Stimulated activated CD8-positive, alpha-beta memory T cell treated with anti-CD3 and anti-CD28 coated beads, Interleukin-12 subunit alpha, Interleukin-12 subunit beta, amount 100 ng/mL, for 1 hour (primary cell): ENCODE measurements at places on chromosomes 11 and 22.

DNA sequence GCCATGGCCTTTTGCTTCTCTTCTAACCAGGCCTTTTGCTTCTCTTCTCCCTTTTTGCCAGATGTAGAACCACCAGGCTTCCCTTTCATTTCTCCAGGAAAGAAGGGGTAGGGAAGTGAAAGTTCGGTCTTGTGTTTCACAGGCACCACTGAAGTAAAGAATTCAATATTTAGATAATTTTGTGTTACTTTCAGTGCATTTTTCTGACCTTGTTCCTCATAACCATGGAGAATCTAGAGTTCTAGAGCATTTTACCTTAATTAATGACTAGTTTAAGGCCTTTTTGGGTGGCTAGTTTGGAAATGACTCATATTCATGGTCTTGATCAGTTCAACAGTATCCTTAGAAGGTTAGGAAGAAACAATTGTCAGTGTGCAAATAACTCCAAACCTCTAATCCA is 22.7 kb downstream of the GRAMD1B start:
- DNase-seq: no peak

DNA sequence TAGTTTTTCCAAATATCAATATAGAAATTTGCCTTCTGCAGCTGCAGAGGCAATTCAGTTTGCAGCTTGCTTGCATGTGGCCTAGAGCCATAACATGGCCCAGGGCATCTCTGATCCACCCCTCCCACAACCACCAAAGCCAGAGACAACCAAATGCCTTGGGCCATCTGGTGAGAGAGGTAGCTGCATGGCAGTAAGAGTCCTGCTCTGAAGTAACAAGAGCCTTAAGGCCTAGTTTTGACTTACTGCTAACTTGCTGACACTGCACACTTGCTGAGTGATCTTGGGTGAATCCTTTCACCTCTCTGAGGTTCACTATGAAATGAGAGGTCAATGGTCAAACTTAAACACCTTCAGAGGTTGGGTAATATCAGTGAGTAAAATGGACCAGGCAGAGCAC is 4.9 kb upstream of the SPECC1L start:
- DNase-seq: no peak

DNA sequence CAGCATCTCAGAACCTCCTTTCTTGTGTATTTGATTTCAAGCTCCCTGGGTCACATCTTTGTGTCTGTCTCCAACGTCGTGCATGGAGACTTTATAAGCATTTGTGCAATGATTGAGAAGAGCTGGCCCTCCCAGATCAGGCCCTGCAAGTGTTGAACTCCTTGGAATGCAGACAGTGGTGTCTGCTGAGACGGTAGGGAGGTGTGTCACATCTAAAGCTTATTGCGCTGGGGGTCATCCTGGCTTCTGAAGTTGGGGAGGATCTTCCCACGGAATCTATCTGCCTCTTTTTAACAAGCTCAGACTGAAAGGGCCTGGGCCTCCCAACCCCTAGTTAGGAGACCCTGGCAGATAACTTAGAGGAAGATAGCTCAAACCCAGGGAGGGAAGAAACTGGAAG is 6.7 kb downstream of the APLNR start:
- no peak for DNase-seq

- DNase-seq: no peak
Observed at GRCh38 chr11:36988556-36988955, 390.5 kb upstream of the RAG2 start.

DNA sequence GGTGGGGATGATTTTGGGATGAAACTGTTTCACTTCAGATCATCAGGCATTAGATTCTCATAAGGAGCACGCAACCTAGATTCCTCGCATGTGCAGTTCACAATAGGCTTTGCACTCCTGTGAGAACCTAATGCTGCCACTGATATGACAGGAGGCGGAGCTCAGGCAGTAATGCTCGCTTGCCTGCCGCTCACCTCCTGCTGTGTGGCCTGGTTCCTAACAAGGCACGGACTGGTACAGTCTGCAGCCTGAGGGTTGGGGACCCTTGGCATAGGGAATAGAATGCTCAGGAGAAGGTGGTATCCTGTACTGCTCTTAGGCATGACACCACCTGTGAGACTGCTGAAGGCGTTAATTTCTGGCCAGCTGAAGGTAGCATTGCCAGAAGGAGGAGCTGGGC is 47.0 kb downstream of the STIM1 start:
- no peak for DNase-seq

GRCh38 chr22:19478045-19478900 is 720 bp downstream of the UFD1 start:
- no peak for DNase-seq

DNA sequence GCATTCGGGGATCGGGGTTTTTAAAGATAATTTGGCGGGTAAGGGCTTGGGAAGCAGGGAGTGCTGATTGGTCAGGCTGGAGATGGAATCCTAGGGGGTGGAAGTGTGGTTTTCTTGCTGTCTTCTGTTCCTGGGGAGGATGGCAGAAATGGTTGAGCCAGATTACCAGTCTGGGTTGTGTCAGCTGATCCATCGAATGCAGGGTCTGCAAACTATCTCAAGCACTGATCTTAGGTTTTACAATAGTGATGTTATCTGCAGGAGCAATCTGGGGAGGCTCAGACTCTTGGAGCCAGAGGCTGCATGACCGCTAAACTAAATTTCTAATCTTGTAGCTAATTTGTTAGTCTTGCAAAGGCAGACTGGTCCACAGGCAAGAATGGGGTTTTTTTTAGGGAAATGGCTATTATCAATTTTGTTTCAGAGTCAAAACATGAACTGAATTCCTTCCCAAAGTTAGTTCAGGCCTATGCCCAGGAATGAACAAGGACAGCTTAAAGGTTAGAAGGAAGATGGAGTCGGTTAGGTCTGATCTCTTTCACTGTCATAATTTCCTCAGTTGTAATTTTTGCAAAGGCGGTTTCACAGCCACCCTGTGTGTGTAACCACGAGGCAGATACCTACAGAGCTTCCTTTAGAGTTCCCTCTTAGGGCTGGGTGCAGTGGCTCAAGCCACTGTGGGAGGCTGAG is 10.2 kb downstream of the SCGB1A1 start:
- no peak for DNase-seq
